ENCODE measurements at places on chromosomes 12 and 14.

- DNase-seq = no peak
Observed at GRCh38 chr12:117977373-117977772, 8.6 kb upstream of the KSR2 start.

- DNase-seq = peak; percentile 15
Observed at GRCh38 chr12:108629151-108629550, 4.5 kb downstream of the SELPLG start.

DNA sequence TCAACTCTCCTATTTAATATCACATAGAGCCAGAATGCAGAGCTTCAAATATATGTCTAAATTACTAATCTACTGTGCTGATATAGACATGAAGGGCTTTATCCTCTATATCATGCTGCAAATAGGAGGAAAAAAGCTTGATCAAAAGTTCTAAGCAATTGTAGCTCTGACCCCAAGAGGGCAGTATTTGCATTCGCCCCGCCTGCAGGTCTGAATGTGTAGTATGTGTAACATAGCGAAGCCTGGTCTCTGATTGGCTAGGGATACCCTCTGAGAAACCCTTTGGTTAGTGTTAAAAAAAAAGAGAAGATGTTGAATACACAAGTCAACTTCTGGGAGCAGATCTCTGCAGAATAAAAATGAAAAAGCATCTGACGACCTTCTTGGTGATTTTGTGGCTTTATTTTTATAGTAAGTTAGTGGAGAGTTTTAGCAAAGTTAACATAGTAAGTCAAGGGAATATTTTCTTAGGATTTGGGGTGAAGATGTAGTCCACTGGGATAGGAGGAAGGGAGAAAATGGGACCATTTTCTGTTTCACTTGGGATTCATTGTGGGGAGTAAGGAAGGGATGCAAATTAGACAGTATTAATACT, 151.6 kb upstream of the OR4E1 start:
- DNase-seq = peak; percentile 42

GRCh38 chr14:48703728-48704467, 882.3 kb downstream of the RPS29 start:
- DNase-seq = no peak

DNA sequence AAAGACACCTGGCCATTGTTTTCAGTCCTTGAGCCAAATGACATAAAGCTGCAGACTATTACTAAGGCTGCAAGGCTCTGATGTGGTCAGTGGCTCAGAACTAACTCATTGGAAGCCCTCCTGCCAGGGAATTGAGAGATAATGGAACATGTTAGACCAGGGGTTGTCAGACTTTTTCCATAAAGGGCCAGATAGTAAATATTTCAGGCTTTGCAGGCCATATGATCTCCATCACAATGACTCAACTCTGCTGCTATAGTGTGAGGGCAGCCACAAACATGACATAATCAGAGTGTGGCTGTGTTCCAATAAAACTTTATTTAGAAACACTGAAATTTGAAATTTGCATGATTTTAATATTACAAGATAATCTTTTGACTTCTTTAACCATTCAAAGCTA, 140.3 kb downstream of the TMEM30B start:
- DNase-seq = no peak

DNA sequence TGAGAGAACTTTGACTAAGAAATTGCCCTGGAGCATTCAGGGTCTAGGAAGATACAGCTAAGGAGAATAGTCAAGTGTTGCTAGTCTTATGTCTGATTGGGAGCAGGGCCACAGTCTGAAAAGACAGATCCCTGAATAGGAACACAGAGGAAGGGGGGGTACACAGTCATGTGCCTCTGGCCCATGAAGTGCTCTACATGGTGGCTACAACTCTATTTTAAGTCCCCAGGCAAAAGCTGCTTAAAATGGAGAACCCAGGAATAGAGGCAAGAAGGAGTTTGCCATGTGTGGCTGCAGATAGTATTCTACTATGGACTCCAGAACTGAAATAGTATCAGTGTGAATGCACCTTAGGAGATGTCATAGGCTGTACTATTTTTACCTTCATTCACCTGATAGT, 118.0 kb upstream of the NPAS3 start:
- no peak for DNase-seq

DNA sequence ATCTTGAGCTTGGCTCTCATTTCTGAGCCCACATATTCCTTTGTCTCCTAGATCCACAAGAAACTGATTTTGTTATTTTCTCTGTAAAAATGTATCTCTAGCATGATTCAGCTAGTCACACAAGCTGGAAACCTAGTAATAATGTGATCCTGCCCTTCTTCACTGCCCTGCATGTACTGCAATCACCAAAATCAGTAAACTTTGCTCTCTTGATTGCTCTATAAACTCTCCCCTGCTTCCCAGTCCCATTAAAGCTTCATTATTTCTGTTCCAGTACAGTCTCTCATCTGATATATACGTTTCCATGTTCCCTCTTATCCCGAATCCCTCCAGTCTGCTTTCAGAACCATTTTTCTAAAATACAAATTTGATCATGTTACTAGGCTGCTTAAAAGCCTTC, 166.5 kb downstream of the MSRB3 start:
- DNase-seq = no peak

- peak; percentile 90 for DNase-seq
Observed at GRCh38 chr12:14257734-14258574, 107.5 kb upstream of the ATF7IP start.

GRCh38 chr12:98893126-98893674, 248.1 kb downstream of the APAF1 start:
- DNase-seq = no peak

DNA sequence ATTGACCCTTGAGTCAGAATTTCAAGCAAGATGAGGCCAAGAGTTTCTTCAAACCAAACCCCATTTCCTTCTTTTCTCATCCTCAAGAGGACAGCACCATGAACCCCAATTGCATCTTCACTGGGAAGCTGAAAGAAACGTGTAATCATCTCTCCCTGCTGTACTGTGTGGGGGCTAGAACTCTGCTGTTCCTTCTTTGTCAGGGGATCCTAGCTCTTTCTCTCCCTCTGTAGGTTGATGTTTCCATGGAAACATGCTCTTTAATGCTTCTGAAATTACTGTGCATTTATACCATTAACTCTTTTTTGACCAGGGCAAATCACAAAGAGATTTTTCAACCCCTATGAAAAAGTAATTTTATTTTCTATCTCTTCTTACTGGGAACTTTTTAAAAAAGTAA, 295.1 kb downstream of the GRIN2B start:
- DNase-seq = no peak

DNA sequence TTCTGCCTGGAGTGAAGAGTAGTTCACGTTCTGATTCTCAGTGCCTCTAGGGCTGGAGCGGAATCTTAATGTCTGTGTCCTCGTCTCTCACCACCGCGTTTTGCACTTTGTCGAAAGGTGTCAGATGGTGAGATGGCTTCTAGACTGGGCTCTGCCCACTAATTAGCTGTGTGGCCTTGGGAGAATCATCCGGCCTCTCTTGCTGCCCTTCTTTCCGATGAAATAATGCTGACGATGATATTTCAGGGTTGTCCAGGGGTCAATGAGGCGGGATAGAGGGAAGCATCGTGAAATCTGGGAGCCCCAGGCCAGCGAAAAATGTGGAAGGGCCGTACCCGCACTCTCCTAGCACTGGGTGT, 811 bp upstream of the GALNT16 start:
- DNase-seq = no peak

DNA sequence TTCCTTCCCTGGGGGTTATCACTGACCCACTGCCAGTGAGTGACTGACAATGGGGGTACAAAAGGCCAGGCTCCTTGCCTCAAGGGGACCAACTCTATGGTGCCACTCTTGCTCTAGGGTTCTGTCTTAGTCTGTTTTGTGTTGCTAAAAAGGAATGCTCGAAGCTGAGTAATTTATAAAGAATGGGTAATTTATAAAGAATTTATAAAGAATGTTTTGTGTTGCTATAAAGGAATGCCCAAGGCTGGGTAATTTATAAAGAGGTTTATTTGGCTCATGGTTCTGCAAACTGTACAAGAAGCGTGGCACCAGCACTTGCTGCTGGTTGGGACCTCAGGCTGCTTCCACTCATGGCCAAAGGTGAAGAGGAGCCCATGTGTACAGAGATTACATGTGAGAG, 15.8 kb upstream of the RASSF8 start:
- no peak for DNase-seq

GRCh38 chr12:120453977-120454376, 7.7 kb downstream of the GATC start:
- DNase-seq = no peak

- no peak for DNase-seq
Observed at GRCh38 chr12:132305991-132306884, 23.2 kb downstream of the GALNT9 start.

DNA sequence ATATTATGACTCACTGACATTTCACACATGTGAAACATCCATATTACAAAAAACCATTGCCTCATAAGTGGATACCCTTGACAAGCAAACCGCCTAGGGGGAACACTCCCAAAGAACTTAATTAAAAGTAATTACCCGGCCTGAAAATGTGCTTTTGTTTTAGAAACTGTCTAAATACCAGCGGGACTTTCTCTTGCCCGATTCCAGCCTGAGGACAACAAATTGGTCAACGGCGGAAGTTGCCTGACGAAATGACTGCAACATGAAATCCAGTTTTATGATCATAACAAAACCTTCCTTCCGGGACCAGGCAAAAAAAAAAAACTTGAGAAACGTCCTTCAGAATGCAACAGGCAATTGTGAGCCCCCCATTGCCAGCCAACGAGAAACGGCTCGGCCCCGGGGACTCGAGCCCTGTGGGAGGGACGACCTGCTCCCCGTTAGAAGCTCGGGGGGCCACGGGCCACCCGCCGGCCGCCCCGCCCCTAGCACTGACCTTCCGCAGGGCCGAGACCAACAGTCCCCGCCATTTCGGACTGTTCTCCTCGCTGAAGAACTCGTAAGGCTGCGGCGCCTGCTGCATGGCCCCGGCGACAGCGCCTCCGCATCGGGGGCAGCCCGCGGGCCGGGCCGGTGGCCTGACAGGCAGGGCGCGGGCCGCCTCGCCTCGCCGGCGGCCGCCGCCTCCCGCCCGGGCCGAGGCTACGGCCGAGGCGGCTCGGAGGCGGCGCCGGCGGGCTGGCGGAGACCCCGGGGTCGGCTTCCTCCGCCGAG, 490 bp downstream of the SOS2 start:
- peak; percentile 51 for DNase-seq

DNA sequence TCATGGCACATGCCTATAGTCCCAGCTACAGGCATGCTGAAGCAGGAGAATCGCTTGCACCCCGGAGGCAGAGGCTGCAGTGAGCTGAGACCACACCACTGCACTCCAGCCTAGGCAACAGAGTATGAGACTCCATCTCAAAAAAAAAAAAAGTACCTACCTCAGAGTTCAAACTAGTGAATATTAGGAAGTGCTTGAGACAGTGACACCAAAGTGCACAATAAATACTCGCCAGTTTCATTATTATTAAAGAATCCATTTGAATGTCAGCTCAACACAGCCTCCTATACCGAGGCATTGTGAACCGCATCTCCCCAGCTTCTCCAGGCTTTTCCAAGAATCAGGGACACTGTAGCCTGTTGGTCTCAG, 5.0 kb downstream of the GAPDH start:
- DNase-seq = no peak

DNA sequence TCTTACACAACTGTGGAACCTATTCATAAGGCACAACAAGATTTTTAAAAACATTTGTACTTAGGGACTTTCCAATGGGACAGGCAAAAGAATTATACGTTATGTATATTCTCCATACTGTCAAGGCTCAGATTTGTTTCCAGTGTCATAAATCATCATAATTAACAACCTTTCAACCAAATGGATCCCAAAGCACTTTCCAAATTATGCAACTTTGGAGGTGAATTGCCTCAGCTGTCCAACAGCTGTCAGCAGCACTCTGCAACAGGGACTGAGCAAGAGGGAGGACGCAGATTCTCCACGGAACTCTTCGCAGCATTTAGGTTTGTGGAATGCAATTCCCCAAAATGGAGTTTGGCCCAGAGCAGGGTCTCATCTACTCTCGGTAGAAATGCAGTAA, 186.6 kb downstream of the PAX9 start:
- DNase-seq = no peak

DNA sequence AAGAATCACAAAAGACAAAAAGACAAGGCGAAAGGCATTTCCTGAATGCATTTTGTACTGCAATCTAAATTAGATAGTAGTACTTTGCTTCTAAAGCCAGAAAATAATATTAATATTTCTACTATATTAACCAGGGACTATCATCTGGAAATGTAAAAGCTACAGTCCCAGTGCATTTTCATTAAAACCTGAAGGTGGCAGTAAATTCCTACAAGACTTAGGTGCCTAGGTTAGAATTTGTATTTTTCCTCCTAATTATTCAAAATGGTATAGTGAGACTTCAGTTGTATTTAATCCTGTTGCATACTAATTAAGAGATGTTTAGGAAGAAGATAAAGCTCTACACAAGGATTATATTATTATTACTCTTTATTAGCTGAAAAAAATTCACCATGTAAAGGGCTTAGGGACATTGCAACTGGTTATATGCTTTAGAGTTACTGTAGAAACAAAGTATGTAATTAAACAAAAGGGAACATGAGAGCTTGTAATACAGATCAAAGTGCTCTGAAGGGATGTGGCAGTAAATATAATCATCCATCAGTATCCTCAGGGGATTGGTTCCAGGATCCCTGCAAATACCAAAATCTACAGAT, 53.6 kb downstream of the BRMS1L start:
- no peak for DNase-seq

DNA sequence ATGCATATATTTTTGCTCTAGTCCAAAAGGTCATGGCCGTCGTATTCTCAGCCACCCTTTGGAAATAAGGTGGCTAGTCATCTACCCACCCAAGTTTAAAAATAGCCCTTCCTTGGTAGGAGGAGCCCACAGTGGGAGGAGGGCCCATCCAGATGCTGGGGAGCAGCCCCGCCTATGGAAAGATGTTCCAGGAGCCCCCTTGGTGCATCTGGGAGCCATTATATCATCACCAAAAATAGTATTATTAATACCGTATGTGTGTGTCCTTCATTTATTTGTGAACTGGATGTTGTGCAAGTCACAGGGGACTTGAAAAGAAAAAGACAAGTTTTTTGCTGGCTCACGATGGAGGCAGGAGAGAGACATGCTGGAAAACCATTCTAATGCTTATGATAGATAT, 34.0 kb downstream of the EMP1 start:
- no peak for DNase-seq

- DNase-seq = no peak
Observed at GRCh38 chr12:11761869-11762567, 112.5 kb downstream of the ETV6 start.

DNA sequence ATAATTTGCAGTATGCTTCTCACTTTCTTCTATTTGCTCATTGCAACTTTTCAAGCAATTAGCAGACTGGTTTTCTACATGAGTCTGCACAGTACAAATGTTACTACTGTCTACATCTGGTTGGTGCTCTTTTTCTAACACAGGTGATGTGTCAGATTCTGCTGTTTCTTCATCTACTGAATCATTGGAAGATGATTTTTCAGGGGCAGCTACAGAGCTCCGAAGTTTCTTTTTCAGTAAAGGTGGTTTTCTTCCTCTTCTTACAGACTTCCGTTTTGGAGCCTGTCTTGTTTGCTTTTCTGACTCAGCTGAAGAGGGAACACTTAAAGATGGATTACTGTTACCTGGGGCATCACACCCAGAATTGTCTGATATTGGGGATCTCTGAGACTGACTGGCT, 62.1 kb downstream of the SCAF11 start:
- DNase-seq = no peak

- no peak for DNase-seq
Observed at GRCh38 chr14:55722054-55722453, 142.0 kb downstream of the KTN1 start.

- no peak for DNase-seq
Observed at GRCh38 chr12:39771456-39771855, 151.9 kb upstream of the ABCD2 start.

GRCh38 chr14:75570797-75571196, 7.6 kb upstream of the FLVCR2 start:
- peak; percentile 51 for DNase-seq

Measured in activated T-cell treated with anti-CD3 and anti-CD28 coated beads, Interleukin-2, amount 50 U/mL, for 72 hours (primary cell).